Epithelial cell of esophagus (primary cell): ENCODE measurements at places on chromosomes 2 and 18.
A peak's percentile ranks its signal among the peaks of the same experiment; 100 is the strongest.

- no peak for DNase-seq
Measured at GRCh38 chr2:138094031-138094430, 129.8 kb downstream of the HNMT start.

GRCh38 chr18:41906528-41907146 is 48.4 kb upstream of the PIK3C3 start:
- DNase-seq: peak; percentile 68

GRCh38 chr18:59874166-59874565 is 25.6 kb upstream of the PMAIP1 start:
- DNase-seq: peak; percentile 73

GRCh38 chr2:73004466-73004865 is 67.0 kb downstream of the SFXN5 start:
- no peak for DNase-seq

DNA sequence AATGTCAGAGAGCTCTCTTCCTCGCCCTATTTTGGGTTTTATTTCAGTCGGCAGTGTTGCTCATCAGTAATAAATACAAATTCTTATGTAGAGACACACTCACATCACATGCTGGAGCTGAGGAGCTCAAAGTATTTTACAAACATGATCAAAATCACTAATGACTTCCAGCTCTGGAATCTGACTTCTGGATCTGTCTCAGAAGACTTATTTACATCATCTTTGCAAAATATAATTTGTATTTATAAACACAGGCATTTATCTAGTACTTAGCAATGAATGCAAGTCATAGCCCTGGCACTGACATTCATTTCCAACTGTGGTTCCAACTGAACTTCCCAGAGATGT is 327.1 kb downstream of the NCKAP5 start:
- no peak for DNase-seq

- no peak for DNase-seq
Measured at GRCh38 chr2:174595116-174595809, 2.3 kb downstream of the WIPF1 start.

DNA sequence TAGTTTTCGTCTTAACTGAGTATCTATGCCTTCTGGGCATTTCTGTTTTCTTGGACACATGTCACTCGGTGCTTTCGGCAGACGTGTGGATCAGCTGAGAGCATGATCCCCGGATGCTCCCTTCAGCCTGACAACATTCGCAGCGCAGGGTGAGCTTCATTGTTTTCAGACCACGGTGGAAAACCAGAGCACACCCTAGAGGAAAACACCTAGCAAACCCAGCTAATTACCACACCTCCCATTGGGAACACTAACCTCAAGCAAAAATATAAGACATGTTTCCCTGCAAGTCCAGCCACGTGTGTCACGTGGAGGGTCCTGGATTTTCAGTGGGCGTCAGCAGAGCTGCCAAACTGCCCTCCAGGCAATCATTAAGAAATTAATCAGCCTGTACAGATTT is 31.0 kb downstream of the ANKRD29 start:
- DNase-seq: peak; percentile 85

- no peak for DNase-seq
Measured at GRCh38 chr18:33735428-33735827, 157.4 kb downstream of the ASXL3 start.
